Forelimb muscle (tissue), 1 donor: ENCODE measurements at places on chromosomes 6 and 20.

GRCh38 chr6:52418606-52419005 lies 1.5 kb upstream of the EFHC1 start:
- DNase-seq, result no peak

- no peak for DNase-seq
These were observed 307.5 kb upstream of the SULF2 start for GRCh38 chr20:48092596-48093280.

DNA sequence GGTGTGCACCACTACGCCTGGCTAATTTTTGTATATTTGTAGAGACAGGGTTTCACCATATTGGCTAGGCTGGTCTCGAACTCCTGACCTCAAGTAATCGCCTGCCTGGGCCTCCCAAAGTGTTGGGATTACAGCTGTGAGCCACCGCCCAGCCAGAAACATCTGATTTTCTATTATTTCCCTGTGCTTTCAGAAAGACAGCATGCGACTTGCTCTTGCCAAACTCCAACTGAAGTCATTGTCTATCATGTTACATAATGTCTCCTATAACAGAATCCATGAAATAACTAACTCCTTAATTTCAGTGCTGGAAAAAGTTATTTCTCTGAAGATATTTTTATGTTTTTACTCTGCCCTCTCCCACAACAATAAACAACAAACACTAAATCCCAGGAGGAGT lies 8.5 kb downstream of the RMND1 start:
- peak; percentile 39 for DNase-seq

GRCh38 chr20:24147961-24148360 lies 159.4 kb upstream of the GGTLC1 start:
- no peak for DNase-seq

DNA sequence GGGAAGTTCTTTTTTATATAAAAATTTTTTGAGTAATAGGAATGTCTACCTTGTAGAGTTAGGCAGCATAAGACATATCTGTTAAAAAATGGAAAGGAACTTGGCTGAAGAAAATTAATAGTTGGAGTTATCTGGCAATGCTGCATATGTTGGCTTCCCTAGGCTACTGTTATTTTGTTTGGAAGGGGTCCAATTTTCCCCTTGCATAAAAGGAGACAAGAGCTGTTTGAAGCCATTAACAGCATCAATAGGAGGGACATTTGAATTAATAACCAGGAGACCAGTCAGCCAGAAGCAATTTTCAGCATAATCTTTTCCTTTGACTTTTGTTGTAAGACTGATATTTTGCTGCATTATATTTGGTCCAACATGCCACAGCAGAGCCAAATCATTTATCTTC lies 80.9 kb upstream of the TAB2 start:
- DNase-seq, result no peak

DNA sequence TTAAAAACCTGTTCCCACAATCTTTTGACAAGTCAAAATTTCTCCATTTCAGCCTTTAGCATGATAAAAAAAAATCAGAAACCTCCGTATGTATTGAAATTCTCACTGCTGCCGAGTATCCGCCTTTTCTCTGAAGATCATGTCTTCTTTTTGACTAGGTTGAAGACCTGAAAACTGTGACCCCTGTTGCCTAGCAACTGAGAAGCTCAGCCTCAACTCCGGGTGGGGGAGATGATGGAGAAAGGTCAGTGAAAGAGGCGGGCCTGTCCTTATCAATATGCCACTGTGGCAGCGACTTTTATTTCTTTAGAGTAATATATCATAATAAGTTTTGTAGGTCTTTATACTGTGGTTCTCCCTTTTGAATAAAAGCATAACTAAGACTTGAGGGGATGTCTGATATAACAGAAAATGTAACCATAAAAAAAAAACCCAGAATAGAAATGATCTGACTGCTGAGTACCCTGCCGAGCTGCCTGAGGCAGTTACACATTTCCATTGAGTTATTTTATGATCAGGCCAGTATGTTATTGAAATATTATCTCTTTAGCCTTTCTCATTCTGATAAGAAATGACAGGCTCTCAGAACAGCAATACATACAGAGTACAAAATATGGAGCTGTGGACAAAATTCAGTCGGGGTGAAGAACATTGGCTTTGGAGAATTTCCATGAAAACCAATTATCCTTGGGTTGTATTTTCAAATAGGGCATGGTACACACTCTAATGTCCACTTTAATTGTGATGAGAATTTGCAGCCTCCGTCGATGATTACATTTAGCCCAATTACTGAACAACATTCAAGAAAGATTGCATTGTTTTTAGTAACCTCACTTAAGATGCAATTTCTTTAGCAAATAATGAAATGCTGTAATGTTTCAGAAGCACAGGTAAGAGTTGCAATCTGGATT lies 136.7 kb upstream of the EEF1E1 start:
- DNase-seq, result no peak

- DNase-seq, result no peak
These were observed 392 bp downstream of the PSMB8 start for GRCh38 chr6:32843331-32843978.

- DNase-seq, result no peak
These were observed 1.5 kb downstream of the CENPQ start for GRCh38 chr6:49464691-49465090.

GRCh38 chr6:152295920-152296319 lies 341.2 kb downstream of the SYNE1 start:
- DNase-seq, result no peak

GRCh38 chr6:38483526-38483925 lies 156.2 kb downstream of the BTBD9 start:
- no peak for DNase-seq

GRCh38 chr6:96926425-96926824 lies 1.9 kb downstream of the KLHL32 start:
- no peak for DNase-seq
